ENCODE measurements at places on chromosomes 12 and 14.

- no peak for DNase-seq
Observed at GRCh38 chr12:119841433-119842210, 35.5 kb downstream of the CIT start.

GRCh38 chr12:45730084-45730347 lies 510 bp downstream of the ARID2 start:
- DNase-seq = no peak

DNA sequence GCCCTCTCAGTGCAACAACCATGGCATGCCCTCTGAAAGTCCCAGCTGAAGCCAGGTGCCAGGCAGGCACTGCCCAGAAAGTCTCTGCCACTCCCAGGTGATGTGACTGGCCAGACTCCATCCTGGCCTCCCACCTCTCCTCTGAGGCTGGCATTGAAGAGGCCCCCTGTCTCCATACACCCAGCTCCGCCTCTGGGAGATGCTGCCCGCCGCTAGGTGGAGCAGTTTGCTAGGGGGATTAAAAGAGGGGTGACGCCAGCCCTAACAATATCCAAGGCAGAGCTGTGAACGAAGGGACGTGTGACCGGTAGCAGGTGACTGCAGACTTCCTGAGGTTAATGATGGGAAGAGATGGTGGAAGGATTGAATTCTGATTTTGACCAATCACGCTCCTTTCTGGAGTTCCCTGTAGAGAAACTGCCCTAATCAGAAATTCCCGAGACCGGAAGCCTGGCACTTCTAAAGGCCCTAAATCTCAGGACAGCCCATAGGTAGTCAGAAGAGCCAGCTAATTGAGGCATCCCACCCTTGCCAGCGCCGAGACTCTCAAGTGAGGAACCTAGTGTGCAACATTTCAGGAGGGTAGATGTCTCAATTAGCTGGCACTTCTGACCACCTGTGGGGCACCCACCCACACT lies 8.3 kb upstream of the PLEK2 start:
- no peak for DNase-seq

GRCh38 chr12:98852181-98852580 lies 207.1 kb downstream of the APAF1 start:
- DNase-seq = no peak

GRCh38 chr14:71438684-71439083 lies 493.5 kb upstream of the RGS6 start:
- DNase-seq = no peak

GRCh38 chr14:20197459-20197858 lies 6.8 kb downstream of the OR11G2 start:
- no peak for DNase-seq

DNA sequence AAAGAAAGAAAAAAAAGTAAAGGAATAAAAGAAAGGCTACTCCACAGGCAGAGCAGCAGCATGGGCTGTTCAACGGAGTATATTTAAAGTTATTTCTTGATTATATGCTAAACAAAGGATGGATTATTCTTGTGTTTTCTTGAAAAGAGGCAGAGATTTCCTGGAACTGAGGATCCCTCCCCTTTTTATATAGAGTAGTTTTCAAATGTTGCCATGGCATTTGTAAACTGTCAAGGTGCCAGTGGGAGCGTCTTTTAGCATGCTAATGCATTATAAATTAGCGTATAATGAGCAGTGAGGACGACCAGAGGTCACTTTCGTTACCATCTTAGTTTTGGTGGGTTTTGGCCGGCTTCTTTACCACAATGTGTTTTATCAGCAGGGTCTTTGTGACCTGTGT lies 383.0 kb downstream of the PCNX1 start:
- no peak for DNase-seq

DNA sequence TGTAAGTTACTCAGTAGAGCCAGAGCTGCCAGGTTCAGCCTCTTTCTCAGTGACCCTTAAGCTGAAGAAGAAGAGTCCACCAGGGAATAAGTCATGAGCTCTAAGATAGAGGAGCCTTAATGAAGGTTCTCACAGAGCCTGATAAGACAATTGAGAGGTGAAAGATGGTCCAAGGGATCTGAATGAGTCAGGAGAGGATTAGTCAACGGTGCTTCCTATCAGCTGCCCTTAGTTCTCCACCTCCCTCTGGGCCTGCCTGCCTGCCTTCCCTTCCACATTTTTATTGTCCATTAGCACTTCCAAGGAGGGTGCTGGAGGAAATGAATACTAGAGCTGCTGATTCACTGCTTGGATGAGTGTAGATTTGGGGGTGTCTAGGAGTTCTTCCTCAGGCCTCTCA lies 161.7 kb upstream of the RMST start:
- no peak for DNase-seq

DNA sequence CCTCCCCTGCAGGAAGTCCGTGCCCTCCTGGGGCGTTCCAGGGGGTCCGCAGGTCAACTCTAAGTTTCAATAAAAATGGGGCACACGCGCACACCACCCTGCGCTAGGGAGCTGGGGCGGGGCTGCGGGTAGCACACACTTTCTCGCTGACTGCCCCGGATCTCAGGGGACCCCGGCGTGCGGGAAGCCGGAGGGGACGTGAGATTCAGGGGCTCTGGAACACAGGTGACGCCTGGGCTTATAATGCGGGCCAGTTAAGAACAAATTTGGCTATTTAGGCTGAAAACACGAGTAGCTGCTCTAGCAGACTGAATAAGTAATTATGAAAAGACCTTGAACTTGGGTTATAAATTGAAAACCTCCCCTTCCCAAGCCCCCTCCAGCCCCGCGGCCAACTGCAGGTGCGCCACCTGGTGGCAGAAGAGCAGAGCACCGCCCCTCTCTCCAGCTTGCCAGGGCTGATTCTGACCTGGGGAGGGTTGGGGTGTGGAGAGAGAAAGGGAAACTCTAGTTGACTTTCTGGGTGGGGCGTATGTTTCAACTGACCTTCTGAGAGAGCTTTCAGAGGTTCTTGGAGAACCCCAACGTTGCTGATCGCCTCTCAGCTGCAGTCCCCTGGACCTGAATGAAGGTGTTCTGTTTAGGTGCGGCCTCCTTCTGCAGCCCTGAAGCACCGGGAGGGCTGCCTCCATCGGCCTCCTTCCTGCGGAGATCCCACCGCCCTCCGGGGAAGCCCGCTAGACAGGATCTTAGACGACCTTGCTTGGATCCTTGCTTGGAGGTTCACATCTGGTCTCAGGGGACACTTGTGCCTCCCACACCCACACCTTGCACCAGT lies 118.4 kb upstream of the EVL start:
- peak; percentile 19 for DNase-seq

DNA sequence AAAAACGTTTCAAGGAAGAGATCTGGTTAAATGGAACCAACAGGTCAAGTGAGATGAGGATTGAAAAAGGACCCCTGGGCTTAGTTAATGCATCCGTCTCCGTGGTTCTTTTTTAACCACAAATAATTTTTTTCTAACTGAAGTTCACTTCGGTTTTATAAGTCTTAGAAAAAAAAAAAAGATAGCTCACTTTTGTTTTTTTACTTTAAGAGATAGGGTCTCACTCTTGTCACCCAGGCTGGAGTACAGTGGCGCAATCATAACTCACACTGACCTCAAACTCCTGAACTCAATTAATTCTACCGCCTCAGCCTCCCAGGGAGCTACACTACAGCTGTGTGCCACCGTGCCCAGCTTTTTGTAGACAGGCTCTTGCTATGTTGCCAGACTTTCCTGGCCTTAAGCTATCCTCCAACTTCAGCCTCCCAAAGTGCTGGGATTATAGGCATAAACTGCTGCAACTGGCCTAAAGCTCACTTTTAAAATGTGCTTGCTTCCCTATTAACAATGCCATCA lies 11.8 kb downstream of the HNRNPC start:
- no peak for DNase-seq

DNA sequence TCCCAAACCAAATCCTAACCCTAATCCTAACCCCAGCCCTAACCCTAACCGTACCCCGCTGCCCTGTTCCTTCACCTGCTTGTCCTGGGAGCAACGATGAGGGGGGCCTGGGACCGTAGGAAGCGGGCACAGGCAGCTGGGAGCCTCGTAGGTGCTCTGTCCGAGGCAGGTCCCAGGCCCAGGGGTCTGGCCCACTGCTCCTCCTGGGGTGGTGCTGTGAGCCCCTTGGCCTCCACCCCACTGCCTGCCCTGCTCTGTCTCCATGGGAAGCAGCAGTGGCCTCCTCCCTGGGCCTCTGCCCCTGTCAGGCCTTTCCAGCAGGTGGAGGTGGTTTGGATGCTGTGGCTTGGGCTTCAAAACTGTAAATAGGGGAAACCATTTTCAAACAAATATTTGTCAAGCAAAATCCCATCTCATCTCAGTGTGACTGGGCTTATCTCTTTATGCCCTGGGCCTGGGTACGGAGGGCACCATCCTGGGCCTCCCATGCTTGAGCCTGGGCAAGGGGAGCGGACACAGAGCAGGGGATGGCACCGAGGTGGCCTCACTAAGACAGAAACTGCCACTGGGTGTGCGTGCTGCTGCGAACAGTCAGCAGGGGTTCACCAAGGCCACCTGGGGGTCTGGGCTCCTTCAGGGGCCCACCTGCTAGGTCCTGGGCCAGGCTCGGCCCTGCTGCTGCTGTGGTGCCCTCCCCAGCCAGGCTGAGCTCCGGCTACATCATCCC lies 3.7 kb upstream of the BEGAIN start:
- DNase-seq = no peak

- DNase-seq = no peak
Observed at GRCh38 chr14:91410771-91411536, 6.7 kb downstream of the CCDC88C start.

GRCh38 chr12:51449580-51450246 lies 25.1 kb downstream of the SLC4A8 start:
- DNase-seq = no peak

Measured in effector memory CD4-positive, alpha-beta T cell (primary cell).